ENCODE measurements at places on chromosomes 7 and 10.

DNA sequence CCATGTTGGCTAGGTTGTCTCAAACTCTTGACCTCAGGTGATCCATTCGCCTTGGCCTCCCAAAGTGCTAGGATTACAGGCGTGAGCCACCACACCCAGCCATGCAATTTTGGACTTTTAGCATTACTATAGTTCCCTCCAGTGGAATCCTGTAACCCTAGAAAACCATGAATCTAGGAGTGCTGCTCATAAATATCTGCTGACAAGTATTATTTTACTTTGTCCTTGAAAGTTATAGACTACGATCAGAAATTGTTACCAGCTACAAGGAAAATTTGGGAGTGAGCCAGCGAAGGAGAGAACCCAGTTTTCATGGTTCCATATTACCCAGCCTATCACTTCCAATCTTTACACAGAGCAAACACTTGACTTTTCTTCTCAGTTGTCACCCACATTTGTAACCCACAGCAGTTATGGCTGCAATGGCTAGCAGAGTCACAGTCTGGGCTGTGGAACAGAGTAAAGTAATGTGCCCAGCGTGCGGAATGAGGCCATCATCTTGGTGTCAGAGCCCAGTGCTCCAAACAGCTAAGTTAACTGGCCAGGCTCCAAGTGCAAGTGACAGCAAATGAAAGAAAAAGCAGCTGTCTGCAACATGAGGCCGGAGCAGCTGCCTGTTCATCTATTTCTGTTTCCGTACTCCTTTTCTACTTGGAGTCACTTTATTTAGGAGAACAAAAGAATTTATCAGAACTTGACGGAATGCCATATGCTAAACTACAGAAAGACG lies 29.9 kb downstream of the ZC3HC1 start:
- peak; percentile 29 for DNase-seq

GRCh38 chr10:103748020-103748419 lies 107.4 kb downstream of the SH3PXD2A start:
- DNase-seq = no peak

DNA sequence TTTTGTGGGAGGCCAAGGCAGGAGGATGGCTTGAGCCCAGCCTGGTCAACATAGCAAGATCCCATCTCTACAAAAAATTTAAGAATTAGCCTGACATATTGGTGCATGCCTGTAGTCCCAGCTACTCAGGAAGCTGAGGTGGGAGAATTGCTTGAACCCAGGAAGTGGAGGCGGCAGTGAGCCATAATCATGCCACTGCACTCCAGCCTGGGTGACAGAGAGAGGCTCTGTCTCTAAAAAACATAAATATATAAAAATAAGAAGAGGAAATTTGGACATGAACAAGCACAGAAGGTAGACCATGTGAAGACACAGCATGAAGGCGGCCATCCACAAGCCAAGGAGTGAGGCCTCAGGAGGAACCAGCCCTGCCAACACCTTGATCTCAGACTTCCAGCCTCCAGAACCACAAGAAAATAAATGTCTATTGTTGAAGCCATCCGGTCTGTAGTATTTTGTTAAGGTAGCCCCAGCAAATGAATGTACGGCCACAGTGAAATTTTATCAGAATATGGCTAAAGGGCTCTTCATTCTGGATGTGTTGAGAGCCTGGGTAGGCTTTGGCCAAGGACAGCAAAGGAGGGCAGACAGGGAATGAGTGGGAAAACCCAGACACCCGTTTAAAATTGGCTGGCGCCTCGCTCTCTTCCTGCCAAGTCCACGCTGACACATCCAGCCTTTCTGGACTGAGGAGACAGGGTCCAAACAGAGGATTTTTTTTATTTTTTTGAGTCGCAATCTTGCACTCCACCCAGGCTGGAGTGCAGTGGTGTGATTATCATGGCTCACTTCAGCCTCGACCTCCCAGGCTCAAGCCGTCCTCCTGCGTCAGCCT lies 12.9 kb upstream of the GRID2IP start:
- DNase-seq = peak; percentile 15

DNA sequence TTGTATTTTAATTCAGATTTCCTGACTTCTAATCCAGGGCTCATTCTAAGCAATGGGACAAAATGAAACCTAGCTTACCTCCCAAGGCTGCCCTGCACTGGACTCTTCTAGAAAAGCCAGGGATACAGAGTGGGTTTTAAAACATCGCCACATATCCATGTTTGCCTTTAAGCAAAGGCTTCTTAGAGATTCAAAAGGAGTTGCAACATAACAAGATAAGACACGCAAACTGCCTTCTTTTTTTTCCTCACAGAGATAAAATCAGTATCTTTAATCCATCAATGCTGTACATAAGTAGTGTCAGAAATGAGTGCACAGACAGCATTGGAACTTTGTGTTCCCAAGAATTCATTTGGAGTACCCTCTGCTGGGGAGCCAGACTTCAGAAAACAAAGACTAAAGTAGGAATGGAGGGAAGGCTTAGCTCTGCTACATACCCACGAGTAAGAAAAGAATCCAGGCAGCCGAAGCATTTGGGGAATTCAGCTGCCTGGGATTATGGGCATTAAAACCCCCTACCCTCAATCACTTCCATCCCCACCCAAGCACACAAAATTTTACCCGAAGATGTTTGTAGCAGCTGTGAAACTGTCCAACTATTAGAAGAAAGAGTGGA lies 427.8 kb downstream of the ARL4A start:
- DNase-seq = no peak

- no peak for DNase-seq
Measured at GRCh38 chr7:94823947-94824346, 83.4 kb upstream of the PPP1R9A start.

DNA sequence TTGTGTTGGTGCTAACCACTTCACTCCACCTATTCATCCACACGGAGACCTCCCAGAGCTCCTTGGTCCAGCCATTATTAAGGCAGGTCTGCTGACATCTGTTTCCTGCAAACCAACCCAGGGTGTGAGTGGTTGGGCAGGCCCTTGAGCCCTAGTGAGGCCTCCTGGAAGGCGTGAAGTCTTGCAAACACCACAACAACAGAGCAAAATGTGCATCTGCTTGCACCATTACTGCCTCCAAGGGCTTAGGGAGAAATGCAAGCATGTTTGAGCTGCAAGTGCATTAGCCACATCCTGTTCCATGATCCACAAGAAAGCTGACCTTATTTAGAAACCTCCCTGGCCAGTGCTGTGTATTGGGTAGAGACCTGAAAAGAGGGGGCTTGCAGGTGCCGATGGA lies 325.5 kb downstream of the GRID1 start:
- no peak for DNase-seq

Measured in pons (tissue), 1 donor.